ENCODE measurements at places on chromosomes 3 and 15.

DNA sequence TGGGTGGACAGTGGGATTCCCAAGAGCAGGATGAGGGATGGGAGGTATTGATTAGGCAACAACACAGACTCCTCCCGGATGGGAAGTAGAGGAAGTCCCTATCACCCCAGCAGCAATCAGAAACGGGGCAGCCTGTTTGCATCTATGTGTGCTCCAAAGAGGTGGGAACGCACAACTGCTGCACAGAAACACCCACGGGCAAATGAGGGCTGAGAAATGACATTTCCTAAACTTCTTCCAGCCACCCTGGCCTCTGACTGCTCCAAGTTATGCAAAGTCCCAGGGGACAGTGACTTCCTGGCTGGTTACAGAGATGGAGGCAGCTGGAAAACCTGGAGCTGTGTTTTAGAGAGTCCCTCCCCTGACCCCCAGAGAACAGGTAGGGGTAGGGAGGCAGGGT is 42.6 kb downstream of the HCN4 start:
- H3K4me1 ChIP-seq: peaks cover 13% of the 10 kb centered on the region
- no peak overlapping the region for H3K4me3 ChIP-seq
- no peak for DNase-seq
- H3K36me3 ChIP-seq: peaks cover 76% of the 10 kb centered on the region

GRCh38 chr3:9617056-9617455 is 32.2 kb upstream of the MTMR14 start:
- H3K4me1 ChIP-seq: no peaks in the 10 kb centered on the region
- H3K27me3 ChIP-seq: no peaks in the 10 kb centered on the region
- H3K36me3 ChIP-seq: no peaks in the 10 kb centered on the region

DNA sequence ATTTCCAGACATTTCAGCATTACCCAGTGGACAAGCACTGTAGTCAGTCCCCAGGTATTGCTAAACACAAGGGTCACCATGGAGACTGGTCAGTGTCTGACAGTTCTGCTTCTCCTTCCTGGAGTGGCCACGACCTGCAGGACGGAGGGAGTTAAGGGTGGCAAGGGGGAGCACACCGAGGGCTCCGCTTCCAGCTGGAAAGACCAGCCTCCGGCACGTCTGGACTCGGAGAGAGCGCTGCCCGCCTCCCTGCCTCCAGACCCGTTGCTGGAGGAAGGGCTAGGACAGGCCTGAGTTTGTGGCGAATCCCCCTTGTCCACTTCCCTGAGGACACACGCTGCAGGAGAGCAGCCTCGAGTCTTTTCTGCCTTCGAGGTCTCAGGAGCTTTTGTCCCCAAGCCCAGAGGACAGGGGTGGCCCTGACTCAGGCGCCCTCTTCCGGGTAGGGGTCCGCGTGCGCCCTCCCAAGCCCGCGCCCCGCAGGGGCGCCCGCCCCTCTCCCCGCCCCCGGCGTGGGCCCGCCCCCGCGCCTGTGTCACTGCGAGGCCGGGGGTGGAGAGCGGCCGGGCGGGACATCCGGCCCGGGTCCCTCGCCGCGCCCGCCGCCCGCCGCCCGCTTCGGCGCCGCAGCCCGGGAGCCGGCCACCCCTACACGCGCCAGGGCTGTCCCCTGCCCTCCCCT is at the start of gene CHST14:
TSS of gene CHST14 (plus strand) at position 562 of the 682 bp plus-strand sequence. CDS start 230 bp downstream, outside the sequence.
- no peaks in the 10 kb centered on the region for H3K27me3 ChIP-seq
- H3K27ac ChIP-seq: peak within 1 kb of the TSS; percentile 82
- peak within 1 kb of the TSS; percentile 71 for H3K4me3 ChIP-seq
- peak; percentile 87 for DNase-seq

DNA sequence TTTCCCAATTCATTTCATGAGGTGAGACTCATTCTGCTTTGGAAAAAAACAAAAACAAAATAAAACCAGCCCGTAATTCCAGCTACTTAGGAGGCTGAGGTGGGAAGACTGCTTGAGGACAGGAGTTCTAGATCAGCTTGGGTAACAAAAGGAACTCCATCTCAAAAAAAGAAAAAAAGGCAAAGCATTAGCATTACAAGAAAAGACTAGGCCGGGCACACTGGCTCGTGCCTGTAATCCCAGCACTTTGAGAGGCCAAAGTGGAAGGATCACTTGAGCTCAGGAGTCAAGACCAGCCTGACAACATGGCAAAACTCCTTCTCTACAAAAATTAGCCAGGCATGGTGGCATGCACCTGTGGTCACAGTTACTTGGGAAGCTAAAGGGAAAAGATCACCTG is 33.9 kb downstream of the TRPM7 start:
- H3K4me3 ChIP-seq: no peak overlapping the region
- H3K4me1 ChIP-seq: no peaks in the 10 kb centered on the region
- peaks cover 37% of the 10 kb centered on the region for H3K36me3 ChIP-seq
- no peaks in the 10 kb centered on the region for H3K27me3 ChIP-seq

DNA sequence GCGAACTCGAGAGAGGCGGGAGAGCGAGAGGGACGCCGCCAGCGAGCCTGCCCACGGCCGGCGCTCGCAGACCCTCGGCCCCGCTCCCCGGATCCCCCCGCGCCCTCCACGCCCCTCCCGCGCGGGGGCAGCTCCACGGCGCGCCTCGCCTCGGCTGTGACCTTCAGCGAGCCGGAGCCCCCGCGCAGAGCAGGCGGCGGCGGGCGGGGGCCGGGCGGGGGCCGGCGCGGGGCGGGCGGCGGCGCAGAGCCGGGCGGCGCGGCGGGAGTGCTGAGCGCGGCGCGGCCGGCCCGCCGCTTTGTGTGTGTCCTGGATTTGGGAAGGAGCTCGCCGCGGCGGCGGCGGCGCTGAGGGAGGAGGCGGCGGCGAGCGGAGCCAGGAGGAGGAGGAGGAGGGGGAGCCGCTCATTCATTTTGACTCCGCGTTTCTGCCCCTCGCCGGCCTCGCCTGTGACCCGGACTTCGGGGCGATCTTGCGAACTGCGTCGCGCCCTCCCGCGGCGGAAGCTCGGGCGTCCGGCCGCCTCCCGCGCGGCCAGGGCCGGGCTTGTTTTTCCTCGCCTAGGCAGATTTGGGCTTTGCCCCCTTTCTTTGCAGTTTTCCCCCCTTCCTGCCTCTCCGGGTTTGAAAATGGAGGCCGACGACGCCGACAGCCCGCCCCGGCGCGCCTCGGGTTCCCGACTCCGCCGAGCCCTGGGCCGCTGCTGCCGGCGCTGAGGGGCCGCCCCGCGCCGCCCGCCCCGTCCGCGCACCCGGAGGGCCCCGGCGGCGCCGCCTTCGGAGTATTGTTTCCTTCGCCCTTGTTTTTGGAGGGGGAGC is 524 bp downstream of the IGF1R start:
- peak overlapping the region; percentile 90 for H3K27ac ChIP-seq
- H3K36me3 ChIP-seq: no peaks in the 10 kb centered on the region
- DNase-seq: peak; percentile 78

DNA sequence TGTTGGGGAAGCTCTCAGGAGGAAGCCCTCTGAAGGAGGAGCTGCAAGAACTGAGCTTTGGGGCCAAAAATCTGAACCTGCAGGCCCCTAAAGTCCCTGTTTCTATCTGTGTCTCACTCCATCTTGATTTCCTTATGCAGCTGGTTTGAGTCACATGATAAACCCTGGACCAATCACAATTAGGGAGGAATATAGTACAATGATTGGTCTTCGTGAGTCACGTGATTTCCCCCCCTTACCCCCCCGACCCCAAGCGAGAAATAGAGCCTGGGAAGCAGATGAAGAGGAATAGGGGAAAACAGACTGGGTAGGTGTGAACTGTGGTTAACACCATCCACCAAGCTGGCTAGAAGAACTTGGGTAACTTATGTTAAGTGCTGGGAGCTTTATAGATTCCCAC is 12.9 kb downstream of the CRABP1 start:
- H3K4me3 ChIP-seq: no peak overlapping the region
- no peaks in the 10 kb centered on the region for H3K27me3 ChIP-seq
- no peak for DNase-seq
- no peaks in the 10 kb centered on the region for H3K36me3 ChIP-seq

- no peak for DNase-seq
- H3K36me3 ChIP-seq: no peaks in the 10 kb centered on the region
- no peaks in the 10 kb centered on the region for H3K27me3 ChIP-seq
- H3K4me1 ChIP-seq: peaks cover 10% of the 10 kb centered on the region
- H3K27ac ChIP-seq: peak overlapping the region; percentile 18
- no peak overlapping the region for H3K4me3 ChIP-seq
These were observed 718.5 kb upstream of the ARPP21 start for GRCh38 chr3:34920806-34921205.
